Stimulated activated CD8-positive, alpha-beta memory T cell treated with anti-CD3 and anti-CD28 coated beads, Interleukin-7, amount 100 ng/mL, for 1 hour (primary cell): ENCODE measurements at places on chromosomes 6 and 20.

DNA sequence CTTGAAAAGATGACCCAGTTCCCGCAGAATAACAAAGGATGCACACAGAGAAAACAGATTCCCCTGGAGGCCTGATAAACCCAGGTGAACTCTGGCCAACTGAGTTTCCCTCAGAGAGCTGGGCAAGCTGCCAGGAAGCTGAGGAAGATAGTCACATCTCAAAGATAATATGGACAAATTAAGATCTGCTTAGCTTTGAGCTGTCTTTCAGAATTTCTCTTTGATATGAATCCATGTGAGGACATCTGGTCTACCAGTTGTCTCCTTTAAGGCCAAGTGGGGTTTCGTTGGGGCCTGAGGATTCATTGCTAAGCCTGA lies 59.5 kb downstream of the ID4 start:
- no peak for DNase-seq

- no peak for DNase-seq
Observed at GRCh38 chr6:136567688-136568087, 17.5 kb upstream of the MAP7 start.

DNA sequence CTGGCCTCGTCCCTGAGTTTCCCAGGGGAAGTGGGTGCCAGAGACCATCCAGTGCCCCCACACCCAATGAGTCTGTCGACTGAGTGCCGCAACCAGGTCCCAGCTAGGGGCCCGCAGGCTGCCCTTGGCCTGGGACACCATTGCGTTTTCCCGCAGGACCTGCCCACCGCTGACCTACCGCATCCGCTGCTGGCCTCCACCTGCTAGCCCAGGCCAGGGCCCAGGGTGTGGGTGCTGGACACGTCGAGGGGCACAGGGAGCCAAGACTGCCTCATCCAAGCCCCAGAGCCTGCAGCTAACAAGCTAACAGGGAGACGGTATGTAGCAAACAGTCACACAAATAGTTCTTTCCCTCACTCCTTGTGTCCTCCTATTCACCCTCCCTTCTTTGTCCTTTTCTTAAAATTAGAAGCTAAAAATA lies 97.7 kb downstream of the TMEM242 start:
- DNase-seq: no peak

- no peak for DNase-seq
Observed at GRCh38 chr6:156538875-156539660, 238.1 kb upstream of the ARID1B start.

DNA sequence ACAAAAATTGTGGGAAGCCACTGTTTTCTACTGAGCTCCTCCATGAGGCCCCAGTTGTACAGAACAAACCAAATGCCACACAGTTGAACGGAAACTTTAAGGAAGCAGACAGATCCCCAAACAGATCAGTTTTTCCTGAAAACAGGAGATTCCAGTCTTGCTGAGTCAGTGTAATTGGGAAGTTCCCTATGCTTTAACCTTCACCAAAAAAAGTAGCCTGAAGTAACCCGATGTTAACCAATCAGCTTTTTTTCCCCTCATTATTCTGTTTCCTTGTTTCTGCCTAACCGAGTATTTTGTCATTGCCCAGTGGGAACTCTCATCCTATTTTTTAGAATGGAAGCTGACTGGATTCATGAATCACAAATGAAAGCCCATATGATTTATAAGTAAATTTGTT lies 36.7 kb downstream of the MARCKS start:
- no peak for DNase-seq

- no peak for DNase-seq
Observed at GRCh38 chr20:2358006-2358405, 22.7 kb upstream of the TGM6 start.

GRCh38 chr6:126923807-126924206 lies 194.7 kb upstream of the RSPO3 start:
- no peak for DNase-seq

DNA sequence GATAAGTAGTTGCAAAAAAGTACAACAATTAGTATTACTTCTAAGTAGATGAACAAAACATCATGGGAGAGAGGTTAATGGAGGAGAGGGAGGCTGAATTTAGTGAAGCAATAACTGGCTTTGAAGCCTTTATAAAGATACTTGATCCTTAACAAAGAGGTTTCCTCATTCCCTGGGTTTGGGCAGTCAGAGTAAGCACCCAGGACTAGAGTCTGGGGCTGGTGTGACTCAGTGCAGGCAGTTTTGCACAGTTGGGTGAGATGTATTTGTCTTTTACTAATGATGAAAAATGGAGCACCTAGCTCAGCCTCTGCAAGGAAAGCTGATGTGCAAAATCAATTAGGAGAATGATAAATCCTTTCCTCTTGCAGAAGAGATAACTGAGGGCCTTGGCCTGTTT lies 11.8 kb upstream of the OPN5 start:
- no peak for DNase-seq

- DNase-seq: no peak
Observed at GRCh38 chr6:4253604-4254231, 118.3 kb upstream of the ECI2 start.

DNA sequence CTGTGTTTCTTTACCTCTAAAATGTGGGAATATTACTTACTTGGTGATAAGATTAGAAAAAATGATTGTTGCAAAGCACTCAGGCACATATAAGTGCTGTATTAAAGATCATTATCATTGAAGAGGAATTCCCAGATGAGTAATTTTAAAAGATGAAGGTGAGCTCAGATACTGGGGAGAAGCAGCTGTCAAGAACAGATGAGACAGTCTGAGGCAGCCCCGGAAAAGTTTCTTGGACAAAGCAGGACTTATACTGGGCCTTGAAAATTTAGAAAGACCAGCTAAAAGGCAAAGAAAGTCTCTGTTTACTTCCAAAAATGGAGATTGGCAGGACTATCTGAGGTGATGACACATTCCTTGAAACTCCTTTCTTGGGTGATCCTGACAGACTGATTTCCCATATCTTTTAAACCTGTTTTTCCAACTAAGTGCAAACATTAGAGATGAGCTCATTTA lies 93.8 kb upstream of the MARCKS start:
- no peak for DNase-seq

DNA sequence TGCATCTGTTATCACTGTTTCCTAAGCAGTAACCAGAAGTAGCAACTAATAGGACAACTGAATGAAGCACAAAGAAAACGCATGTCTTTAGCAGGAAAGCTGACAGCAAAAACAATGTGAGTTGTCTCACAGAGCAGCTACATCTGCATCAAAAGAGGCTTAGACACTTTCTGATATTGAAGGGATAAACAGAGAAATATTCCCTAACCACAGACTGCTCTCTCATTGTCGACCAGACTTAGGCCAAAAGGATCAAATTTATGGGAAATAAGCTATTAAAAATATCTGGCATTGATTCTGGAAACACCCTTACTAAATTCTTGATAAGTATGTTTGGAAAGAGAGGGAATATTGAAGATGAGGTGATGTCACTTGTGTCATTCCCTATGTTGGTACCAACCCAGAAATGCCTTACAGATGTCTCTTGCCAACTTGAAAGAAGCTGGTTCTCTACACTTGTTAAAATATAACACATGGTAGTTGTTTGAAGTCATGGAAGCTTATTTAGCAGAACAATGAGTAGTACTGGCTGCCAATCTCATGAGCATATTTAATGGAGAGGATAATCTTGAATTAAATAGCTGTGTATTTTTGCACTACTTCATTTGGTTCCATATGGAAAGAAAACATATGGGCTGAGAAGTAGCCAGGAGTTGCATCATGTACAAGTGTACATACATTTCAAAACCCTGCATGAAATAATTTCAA lies 929.3 kb upstream of the MAN1A1 start:
- no peak for DNase-seq

DNA sequence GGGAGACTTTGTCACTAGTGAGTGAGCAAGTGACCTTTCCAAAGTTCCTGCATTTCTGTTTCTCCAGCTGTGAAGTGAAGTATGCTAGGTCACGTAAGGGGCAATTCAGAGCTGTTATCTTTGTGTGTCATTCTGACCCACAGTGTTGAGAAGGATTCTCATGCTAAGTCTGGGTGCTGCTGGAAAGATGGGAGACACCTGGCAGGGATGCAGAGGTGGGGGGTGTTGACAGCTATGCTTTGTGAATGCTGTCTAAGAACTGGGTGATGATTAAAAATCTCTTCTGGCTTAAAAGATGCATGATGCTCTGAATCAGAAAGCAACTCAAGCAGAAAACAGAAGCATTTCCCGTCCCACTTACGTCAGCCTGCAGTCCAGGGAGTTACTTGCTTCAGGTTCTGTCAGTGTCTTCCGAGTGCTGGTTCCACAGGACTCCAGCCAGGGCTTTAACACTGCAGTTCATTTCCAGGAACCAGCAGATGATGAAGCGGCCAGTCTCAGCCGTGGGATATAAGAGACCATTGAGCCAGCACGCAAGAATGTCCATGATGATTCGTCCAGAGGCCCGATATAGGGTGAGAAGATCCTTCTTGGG lies 30.9 kb upstream of the ASXL1 start:
- no peak for DNase-seq

DNA sequence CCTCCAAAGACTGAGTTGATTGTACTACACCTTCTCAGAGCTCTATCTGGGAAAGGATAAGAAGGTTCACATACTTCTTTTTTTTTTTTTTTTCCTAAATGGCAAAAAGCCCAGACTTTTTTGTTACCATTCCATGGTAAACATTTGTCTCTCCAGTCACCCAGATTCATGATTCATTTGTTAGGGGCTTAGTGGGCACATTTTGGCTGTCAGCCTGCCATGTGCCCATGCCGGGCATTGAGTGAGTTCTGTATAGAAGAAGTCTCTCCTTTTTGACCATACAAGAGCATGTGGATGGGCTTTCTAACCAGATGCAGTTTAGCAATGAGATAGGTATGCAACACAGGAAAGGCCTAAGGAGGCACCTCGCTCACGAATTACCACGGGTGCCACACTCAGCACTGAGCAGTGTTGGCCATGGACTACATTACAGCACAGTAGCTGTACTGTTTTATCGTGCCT lies 447.5 kb upstream of the HSF2 start:
- no peak for DNase-seq

- DNase-seq: no peak
Observed at GRCh38 chr20:35312318-35312717, 20.1 kb upstream of the FAM83C start.

GRCh38 chr6:13485923-13486562 lies 1.4 kb downstream of the GFOD1 start:
- no peak for DNase-seq

- DNase-seq: no peak
Observed at GRCh38 chr6:114342086-114342825, 567 bp downstream of the HS3ST5 start.

- no peak for DNase-seq
Observed at GRCh38 chr20:59040667-59041066, 1.9 kb downstream of the PRELID3B start.

DNA sequence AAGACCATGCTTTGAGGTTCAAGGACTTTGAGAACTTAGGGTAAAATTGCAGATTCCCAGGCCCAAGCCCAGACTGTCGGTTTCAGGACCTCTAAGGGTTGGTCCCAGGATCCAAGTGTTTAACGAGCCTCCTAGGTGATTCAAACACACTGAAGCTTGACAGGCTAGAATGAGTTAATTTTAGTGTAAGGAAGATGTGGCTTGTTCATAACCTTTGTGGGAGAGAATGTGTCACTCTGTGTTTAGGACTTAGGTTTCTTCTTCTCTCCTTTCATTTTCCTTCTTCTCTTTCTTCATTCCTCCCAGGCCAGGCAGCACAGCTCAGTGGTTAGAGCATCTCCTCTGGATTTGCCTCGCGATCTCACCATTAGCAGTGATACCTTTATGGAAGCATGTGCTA lies 104.8 kb upstream of the KCNG1 start:
- no peak for DNase-seq

DNA sequence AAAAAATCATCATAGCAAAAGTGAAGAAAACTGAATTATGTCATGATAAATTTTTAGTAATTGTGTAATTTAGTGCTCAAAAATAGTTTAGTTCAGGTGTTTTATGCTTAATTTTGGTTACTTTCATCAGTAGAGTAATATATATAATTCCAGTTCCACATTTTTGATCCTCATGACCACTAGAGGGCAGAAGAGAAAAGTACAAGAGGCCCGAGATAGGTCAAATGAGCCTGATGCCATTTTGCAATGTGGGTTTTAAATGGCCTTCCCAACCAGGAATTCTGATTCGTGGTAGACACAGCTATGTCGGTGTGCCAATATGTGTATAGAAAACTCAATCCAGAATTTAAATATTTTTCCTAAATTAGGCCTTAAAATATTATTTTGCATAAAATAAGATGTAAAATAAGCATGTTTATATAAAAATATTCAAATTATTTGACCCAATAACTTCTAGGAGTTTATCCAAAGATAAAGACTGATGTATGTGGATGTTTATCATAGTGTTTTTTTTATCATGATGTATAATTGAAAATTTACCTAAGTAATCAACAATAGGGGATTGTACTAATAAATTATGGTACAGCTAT lies 159.7 kb upstream of the RPS6KA2 start:
- DNase-seq: no peak

GRCh38 chr6:46044881-46045617 lies 29.4 kb upstream of the CLIC5 start:
- DNase-seq: no peak

DNA sequence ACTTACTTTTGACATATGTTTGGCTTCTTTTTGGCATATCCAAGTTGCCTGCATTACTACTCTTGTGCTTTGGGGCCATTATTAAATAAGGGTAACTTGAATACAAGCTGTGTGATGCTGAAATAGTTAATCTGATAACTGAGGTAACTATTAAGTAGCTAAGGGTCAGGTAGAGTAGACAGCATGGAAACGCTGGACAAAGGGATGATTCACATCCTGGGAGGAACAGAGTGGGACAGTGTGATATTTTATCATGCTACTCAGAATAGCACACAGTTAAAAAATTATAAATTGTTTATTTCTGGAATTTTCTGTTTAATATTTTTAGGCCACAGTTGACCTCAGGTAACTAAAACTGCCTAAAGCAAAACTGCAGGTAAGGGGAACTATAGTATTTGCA lies 483.9 kb downstream of the RFPL4B start:
- no peak for DNase-seq

GRCh38 chr20:53768329-53768728 lies 174.7 kb upstream of the ZNF217 start:
- DNase-seq: no peak

DNA sequence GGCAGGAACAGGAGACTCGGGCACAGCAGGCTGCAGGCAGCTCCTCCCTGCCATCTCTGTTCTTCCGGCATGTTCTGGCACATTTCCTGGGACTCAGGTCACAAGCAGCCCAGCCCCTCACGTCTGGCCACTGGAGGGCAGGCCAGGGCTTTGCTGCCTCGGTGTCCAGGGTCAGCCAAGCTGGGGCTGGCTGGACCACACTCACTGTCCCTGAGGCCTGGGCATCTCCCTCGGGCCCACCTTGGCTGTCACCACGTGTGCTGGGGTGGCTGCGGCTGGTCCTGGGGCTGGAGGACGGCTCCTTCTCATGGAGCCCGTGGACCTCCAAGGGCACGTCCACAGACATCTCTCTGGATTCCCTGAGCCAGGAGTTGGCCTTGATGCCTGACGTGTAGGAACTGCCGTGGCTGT lies 18.5 kb downstream of the FRMD1 start:
- no peak for DNase-seq

- no peak for DNase-seq
Observed at GRCh38 chr6:72653026-72653425, 31.2 kb downstream of the KCNQ5 start.
